GM10248 (cell line): ENCODE measurements at places on chromosomes 16 and 17.

GRCh38 chr16:83912519-83913244, 13.8 kb downstream of the MLYCD start:
- no peak for DNase-seq

DNA sequence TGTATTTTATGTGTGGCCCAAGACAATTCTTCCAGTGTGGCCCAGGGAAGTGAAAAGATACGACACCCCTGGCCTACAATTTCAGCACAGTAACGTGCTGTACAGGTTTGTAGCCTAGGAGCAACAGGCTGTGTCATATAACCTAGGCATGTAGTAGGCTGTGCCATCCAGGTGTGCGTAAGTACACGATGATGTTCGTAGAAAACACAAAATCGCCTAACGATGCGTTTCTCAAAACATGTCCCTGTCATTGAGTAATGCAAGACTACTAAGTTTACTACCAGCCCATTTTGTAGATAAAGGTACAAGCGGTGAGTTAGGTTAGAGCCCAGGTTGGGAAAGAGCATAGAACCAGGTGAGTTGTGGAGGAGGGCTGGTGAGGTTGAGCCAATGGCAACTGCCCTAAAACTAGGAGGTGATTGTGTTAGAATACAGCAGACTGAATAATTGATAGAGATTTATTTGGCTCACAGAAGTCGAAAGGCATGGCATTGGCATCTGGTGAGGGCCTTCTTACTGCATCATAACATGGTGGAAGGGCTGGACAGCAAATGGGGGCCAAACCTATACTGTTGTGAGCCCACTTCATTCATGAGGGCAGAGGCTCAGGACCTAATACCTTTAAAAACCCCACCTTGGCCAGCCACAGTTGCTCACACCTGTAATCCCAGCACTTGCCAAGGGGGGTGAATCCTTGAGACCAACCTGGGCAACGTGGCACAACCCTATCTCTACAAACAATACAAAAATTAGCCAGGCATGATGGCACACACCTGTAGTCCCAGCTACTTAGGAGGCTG, 4.2 kb downstream of the EIF1 start:
- no peak for DNase-seq

DNA sequence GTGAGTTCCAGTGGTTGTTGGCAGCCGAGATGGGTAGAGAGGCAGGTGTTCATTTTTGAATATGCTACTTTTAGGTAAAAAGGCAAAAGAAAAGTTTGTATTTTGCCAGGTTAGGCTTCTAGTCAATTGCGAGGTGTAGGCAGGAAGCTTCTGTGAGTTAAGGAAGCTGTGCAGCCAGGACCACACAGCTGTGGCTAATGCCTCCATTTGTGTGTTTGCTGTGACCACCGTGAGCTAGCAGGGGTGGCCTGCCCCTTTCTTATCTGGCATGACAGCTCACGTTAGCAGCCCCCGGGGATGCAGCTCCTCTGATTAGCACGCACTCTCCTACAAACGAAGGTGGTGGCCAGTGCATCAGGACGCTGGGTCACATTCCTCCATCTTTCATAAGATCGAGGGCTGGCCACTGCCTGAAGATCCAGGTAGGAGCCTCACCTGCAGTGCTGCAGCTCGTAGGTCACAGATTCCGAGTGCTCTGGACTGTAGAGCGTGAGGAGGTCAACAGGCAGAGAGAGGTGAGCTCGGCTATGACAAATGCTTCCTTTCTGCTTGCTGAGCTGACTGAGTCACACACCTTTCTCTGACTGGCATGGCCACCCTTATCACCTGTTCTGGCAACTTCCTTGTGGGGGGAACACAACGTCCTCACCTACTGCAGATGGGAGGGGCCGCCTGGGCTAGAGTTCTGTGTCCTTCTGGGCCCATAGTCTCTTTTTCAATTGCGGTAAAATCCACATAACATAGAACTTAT, 244.4 kb downstream of the HS3ST3B1 start:
- no peak for DNase-seq

GRCh38 chr17:65936013-65936412, 255.9 kb downstream of the CEP112 start:
- DNase-seq = no peak

DNA sequence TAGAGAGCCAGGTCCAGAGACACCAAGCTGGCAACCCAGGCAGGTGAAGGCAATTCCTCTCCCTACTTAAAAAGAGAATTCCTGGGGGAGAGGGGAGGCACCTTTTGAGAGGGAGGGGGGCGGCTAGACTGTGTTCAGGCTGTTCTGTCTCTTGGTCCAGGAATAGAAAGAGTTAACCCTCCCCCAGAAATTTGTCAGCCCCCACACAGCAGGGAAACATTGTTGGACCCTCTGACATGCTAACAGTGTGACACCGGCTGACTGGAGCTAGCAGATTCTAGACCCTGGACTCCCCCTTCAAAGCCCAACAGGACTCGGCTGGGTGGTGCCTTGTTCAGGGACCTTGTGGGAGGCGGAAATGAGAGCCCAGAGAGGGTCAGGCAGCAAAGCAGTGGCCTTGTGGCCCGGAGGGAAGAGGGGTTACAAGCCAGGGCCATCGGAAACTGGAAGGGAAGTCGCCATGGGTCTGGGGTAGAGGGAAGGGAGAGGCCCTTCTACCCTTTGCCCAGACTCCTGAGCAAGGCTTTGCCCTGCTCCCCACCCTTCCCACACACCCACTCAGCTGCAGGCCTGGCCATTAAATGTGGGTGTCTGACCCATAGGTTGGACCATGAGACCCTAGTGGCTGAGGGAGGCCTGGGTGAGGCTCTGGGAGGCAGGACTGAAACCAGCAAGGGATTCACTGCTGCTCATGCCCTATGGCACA, 44.6 kb downstream of the RAI1 start:
- DNase-seq = no peak

- no peak for DNase-seq
These were observed 14.9 kb upstream of the B4GALNT2 start for GRCh38 chr17:49117587-49118230.

- DNase-seq = no peak
These were observed 244.2 kb downstream of the GSG1L start for GRCh38 chr16:27819356-27819755.

- no peak for DNase-seq
These were observed 13.9 kb upstream of the HES7 start for GRCh38 chr17:8137645-8138373.

GRCh38 chr17:4969047-4969550, 1.5 kb upstream of the SPAG7 start:
- DNase-seq = no peak

DNA sequence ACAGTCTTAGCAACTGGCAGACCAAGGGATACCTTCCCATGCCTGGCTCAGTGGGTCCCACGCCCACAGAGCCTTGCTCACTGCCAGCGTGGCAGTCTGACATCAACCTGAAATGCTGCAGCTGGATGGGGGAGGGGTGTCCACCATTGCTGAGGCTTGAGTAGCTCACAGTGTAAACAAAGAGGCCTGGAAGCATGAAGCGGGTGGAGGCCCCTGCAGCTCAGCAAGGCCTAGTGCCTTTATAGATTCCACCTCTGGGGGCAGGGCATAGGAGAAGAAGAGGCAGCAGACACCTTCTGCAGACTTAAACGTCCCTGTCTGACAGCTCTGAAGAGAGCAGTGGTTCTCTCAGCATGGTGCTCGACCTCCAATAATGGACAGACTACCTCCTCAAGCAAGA, 263.2 kb downstream of the KIF2B start:
- DNase-seq = no peak

DNA sequence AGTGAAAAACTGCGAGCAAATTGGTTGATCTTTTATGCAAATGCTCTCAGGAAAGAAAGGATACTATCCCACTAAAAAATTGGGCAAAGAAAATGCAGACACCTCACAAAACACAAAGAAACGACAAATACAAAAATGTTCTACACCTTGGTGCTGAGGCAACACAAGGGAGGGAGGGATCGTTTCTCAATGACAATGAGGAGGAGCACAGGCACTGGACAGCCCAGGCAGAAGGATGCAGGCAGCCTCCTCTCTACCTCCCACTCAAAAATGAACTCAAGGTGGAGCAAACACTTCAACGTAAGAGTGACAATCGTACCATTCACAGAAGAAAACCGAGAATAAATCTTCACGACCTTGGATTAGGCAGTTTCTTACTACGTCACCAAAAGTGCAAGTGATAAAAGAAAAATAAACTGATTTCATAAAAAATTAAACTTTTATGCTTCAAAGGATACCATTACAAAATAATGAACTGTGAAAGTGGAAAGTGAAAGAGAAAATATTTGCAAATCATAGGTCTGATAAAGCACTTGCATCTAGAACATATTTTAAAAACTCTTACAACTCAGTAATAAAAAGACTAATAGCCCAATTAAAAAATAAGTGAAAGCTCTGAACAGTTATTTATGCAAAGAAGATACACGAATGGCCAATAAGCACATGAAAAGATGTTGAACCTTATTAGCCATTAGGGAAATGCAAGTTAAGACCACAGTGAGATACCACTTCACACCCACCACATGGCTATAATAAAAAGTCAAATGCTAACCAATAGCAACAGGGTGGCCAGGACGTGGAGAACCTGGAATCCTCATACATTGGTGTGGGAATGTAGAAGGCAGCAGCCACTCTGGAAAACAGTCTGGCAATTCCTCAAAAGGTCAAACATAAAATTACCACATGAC, 80.8 kb upstream of the TRAP1 start:
- peak; percentile 47 for DNase-seq

DNA sequence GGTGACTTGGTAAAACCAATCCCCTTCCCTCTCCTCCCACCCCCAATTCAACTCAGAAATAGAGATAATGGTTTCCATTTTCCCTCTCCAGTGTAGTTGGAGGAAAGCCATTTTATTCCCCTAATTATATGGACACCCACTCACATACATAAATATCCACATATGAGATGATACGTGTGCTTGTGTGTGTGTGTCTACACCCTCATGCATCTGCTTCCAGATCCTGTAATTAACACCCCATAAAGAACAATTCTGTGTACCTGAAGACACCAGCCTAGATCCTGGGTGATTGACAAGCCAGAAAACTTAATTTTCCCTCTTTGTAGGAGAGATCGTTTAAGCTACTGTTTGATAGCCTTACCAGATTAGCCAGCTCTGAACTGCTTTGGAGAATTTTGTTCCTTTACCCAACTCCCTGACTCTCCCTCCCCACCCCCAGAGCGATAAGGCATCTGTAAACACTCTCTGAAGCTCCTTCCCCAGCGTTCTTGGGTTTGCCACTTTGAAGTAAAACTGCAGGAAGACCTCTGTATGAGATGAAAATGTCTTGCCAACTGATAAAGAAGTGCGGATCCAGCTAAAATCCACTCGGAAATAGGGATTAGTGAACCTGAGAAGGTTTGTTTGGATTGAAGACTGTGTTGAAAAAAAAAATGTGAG, 175.7 kb downstream of the RGS9 start:
- no peak for DNase-seq

- DNase-seq = peak; percentile 49
These were observed 129.7 kb downstream of the KCNJ2 start for GRCh38 chr17:70298929-70299531.

DNA sequence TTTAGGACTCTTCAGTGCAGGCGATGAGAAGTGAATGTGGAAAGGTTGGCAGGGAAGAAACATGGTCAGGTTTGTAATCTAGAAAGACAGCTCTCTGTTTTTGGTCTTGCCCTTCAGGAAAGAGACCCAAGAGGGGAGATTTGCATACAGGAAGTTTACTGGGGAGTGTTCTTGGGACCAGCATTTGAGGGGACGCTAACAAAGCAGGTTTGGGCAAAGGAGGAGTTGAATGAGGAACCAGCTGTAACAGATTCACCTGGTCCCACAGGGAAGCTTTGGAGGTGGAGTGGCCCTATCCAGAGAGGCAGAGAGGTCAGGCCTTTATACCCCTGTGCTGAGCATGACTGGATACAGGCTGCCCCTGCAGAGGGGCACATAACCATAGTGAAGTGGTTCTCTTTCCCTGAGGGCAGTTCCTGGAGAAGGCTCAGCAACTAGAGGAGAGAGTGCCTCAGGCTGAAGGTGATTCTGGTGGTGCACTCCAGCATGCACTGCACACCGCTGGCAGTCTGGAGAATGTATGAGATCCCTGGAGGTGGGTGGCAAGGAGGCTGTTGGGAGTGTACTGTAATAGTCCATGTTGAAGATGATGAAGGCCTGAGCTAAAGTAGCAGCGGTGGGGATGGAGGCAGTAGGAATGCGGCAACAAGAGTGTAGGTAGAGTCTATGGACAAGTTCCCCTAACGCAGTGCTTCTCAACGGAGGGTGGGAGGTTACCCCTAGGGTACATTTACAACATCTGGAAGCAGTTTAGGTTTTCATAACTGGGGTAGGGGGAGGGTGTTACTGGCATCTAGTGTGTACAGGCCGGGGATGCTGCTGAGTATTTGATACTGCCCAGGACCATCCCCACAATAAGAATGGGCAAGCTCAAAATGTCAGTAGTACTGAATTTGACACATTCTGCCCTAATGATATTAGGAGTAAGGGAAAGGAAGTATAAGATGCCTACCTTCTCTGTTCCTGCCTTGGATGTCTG, 37.2 kb downstream of the MAP2K6 start:
- DNase-seq = peak; percentile 29

GRCh38 chr17:68196394-68197090, 51.3 kb upstream of the AMZ2 start:
- DNase-seq = no peak

- no peak for DNase-seq
These were observed 6.7 kb upstream of the CCDC92B start for GRCh38 chr17:2755891-2756724.

DNA sequence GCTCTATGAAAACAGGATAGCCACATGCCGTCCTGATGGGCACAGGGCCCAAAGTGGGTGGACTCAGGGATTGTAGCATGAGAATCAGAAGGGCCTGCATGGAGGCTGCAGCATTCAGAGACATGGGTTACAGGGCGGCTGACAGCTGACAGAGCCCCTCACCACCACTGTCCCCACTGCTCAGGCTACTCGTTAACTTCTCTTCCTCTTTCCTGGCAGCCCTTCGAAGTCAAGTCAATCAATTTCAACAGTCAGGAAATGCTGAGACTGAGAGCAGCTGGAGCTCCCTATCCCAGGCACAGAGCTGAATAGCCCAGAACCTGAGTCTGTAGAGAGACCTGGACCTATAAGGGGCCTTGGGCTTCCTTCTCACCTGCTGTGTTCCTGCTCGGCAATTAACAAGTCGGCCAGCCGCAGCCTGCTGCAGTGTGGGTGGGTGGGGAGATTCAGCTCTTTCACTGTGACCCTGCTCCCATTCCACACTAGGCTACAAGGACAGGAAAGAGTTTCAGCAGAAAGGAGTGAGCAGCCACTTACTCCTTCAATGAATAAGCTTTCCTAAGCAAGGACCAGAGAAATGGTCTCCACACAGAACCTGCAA, 76.9 kb downstream of the TEX14 start:
- no peak for DNase-seq

GRCh38 chr17:77594416-77595209, 363.9 kb upstream of the TNRC6C start:
- no peak for DNase-seq

- no peak for DNase-seq
These were observed 80.3 kb upstream of the LHX1 start for GRCh38 chr17:36856903-36857381.

DNA sequence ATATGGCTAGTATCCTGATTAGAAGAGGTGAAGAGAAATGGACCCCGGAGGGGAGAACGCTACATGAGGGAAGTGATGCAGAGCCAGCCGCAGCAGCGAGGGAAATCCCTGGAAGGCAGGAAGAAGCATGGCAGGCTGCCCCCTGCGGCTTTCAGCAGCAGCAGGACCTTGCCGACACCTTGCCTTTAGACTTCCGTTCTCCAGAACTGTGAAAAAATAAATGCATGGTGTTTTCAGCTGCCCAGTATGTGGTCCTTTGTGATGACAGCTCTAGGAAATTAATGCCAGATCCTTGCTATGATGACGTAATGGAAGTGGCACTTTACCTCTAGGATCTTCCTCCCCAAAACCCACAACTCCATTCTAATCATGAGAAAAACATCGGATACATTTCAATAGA, 9.7 kb upstream of the ZFP1 start:
- DNase-seq = no peak
